ENCODE measurements at places on chromosomes 11 and 22.

- peak; percentile 69 for DNase-seq
These were observed 4.3 kb upstream of the GP1BB start for GRCh38 chr22:19719050-19719482.

DNA sequence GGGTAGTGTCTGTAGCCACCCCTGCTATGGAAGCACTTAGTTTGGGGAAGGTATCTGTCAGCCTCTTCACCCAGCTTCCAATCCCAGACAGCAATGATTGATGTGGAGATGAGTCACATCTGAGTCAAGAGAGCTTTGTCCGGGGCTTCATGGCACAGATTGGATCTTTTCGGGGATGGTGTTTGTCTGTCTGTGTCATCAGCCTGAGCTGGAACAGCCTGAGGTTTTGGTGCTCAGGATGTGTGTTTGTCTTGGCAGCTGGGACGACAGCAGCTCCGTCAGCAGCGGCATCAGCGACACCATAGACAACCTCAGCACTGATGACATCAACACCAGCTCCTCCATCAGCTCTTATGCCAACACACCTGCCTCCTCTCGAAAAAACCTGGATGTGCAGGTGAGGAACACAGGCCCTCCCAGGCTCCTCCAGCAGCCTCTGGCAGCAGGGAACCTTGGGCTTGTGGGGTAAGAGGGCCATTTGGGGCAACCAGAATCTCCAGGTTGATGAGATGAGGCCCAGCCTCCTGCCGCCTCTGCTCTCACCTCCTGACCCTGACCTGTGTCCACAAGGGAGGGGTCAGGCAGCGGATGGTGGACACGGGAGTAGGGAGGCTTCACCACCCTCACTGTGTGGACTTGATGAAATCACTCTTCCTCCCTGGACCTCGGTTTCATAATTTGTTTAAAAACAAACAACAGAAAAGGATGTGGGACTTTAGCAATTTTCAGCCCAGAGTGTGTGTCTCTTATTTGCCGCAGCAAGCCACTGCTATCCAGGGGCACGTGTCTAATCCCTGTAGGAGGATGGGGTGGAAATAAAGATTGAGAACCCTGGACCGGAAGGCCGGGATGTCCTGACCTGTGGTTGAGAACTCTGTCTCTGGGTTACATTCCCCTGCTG is 124.3 kb downstream of the DBX1 start:
- DNase-seq = no peak

DNA sequence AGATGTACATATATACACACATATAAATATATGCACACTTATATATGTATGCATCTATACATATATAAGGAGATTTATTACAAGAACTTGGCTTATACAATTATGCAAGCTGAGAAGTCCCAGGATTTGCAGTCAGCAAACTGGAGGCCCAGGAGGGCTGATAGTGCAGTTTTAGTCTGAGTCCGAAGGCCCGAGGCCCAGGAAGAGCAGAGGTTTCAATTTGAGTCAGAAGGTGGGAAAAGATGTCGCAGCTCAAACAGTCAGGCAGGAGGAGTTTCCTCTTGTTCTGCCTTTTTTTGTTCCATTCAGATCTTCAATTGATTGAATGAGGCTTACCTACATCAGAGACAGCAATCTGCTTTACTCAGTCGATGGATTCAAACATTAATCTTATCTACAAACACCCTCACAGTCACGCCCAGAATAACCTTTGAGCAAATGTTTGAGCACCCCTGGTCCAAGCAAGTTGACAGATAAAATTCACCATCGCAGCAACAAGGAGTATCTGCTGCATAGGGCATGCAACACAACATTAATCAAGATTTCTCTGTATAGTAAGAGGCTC is 4.0 kb upstream of the SGSM1 start:
- DNase-seq = no peak

DNA sequence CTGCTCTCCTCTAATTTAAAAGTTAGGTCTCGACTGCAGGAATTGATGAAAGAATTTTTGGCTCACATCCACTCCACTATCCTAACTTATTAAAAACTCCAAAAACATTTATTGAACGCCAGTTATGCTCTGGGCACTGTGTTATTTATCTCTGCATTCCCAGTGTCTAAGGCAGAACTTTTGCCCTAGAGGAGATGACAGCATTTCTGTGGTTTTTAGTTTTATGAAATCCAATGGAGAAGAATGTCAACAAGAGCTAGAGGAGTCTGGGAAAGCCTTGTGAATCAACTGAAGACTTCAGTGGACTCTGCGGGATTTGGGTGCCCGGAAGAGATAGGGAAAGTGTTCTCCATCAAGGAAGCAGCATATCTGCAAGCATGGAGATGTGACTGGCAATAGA is 217.0 kb upstream of the PGR start:
- no peak for DNase-seq

- DNase-seq = no peak
These were observed 18.7 kb upstream of the BDNF start for GRCh38 chr11:27718863-27719545.

DNA sequence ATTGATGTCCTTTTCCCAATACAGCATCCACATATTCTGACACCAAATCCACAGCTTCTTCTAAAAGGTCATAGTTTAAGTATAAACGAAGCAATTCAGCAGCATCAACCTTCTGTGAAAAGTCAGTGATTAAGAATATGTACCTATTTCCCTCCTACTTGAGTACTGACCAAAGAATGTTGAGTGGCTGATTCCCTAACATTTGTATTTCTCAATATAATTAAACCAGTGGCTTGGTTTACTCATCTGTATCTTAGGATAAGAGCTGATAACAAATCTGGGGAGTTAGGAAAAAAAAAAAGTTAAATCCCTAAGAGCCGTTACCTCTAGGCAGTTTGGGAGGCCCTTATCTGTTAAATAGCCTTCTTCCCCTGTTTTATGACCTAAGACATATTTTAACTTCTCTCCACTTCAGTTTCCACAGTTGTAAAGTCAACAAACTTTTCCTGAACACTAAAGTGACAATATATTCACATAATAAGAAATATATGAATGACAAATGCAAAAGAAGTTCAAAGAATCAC is 16.0 kb upstream of the FNBP4 start:
- no peak for DNase-seq

DNA sequence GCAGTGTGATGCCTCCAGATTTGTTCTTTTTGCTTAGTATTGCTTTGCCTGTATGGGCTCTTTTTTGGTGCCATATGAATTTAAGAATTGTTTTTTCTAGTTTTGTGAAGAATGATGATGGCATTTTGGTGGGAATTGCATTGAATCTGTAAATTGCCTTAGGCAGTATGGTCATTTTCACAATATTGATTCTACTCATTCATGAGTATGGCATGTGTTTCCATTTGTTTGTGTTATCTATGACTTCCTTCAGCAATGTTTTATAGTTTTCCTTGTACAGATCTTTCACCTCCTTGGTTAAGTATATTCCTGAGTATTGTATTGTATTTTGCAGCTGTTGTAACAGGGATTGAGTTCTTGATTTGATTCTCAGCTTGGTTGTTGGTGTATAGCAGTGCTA is 18.3 kb upstream of the ZBED5 start:
- no peak for DNase-seq

DNA sequence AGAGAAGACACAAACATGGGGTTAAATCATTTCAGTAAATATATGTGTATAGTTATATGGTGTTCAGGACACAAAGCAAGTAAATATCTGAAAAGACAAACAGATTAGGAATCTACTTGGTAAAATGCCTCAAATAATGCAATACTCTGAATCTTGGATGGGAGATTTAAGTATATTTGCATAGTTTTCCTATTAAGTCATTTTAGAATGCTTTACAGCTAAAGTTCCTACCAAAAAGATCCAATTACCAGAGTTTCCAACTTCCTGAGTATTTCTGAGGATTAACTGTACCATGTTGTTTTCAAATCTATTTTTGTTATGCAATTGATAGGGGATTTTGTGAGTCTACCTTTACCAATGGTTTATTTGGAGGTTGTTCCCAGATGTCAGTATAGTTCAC is 424.4 kb upstream of the CCDC179 start:
- no peak for DNase-seq

GRCh38 chr11:5065027-5065426 is 4.3 kb upstream of the OR52E1 start:
- DNase-seq = no peak

DNA sequence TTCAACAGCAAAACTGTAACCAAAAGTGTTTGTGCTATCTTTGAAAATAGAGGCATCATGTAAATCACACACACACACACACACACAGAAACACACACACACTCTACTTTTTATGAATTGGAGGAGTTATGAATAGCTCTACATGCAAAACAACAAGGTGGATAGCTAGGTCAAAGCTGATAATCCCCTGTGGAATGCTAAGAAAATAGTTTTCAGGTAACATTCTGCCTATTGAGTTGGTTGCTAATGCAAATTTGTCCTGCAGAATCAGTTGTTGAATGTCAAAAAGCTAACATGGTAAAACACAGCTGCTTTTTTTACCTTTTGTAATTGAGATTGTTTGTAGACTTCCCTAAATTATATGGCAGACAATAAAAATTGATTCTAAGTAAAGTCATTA is 1658.4 kb upstream of the RAG2 start:
- no peak for DNase-seq

GRCh38 chr11:126834149-126834548 is 166.4 kb downstream of the KIRREL3 start:
- no peak for DNase-seq

- no peak for DNase-seq
These were observed 378.1 kb downstream of the CADM1 start for GRCh38 chr11:115126092-115126491.

DNA sequence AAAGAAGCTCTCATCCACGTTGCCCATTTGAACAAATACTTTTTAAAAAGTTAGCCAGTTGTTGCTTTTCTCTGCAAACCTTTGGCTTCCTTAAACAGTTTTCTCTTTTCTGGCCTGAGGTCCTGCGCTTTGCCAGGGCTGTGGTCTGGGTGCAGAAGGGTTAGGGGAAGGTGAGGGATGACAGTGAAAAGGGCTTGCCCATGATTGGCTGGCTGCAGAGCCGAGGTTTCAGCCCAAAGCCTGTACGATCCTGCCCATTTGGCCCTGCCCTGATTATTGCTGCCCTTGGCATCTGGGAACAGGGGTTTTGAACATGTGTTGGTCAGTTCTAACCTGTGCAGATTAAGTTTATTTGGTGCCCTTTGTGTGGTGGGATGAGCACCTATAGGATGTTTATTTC is 1.5 kb downstream of the INCENP start:
- no peak for DNase-seq

DNA sequence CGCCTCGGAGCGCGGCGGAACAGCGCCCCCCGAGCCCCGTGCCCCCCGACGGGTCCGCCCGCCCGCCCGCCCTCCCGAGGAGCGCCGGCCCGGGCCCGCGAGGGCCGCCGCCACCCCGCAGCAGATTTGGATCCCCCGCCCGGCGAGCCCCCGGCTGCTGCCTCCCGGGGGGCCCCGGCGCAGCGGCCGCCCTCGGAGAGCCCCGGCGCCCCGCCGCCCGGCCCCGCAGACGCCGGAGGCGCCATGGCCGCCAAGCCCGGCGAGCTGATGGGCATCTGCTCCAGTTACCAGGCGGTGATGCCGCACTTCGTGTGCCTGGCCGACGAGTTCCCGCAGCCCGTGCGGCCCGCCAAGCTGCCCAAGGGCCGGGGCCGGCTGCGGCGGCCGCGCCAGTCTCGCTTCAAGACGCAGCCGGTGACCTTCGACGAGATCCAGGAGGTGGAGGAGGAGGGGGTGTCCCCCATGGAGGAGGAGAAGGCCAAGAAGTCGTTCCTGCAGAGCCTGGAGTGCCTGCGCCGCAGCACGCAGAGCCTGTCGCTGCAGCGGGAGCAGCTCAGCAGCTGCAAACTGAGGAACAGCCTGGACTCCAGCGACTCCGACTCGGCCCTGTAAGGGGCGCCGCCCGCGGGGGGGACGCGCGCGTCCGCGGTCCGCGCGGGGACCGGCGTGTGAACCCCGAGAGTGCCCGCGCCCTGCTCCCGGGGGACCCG is 380 bp downstream of the C11orf96 start:
- no peak for DNase-seq

DNA sequence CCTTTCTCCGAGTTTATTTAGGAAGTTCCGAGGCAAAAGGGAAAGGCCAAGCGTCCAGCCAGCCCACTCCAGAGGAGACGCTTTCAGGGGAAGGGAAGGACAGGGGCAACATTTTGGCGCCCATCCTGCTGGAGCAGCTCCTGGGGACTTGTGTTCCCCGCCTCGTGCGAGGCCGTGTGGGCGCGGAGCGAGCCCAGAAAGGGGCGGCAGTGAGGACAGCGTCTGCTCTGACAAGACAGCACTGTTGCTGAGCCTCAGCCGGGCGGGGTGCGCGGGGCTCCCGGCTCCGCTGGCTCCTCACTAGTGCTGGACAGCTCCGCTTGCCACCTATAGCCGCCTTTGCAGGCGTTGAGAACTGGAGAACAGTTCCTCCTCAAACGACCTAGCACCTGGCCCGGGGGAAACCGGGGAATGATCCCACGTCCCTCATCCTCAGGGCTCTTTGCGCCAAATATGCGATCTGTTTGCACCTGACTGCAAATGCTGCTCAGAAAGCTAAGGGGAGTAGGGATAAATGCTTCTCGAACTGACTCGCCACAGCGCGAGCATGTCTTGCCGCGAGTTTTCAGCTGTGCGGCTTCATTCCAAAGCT is 722 bp upstream of the GUCY1A2 start:
- no peak for DNase-seq

DNA sequence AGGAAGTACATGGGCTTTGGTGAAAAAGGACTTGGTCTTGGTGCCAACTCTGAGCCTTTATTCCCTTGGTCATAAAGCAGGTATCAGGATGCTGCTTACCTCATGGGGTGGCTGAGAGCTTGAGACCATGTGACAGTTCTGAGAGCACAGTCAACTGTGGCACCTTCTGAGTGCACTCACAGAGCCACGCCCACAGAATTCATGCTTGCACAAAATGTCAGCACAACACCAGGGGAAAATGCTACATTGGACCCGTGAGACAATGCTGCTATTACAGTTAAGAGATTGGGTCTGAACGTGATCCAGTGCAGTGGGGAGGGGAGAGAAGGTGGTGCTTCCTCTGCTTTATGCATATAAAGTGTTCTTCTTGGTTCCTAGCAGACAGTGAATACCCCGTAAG is 79.5 kb upstream of the SPON1 start:
- no peak for DNase-seq

- no peak for DNase-seq
These were observed 5.9 kb downstream of the VSIG10L2 start for GRCh38 chr11:125951731-125952130.

DNA sequence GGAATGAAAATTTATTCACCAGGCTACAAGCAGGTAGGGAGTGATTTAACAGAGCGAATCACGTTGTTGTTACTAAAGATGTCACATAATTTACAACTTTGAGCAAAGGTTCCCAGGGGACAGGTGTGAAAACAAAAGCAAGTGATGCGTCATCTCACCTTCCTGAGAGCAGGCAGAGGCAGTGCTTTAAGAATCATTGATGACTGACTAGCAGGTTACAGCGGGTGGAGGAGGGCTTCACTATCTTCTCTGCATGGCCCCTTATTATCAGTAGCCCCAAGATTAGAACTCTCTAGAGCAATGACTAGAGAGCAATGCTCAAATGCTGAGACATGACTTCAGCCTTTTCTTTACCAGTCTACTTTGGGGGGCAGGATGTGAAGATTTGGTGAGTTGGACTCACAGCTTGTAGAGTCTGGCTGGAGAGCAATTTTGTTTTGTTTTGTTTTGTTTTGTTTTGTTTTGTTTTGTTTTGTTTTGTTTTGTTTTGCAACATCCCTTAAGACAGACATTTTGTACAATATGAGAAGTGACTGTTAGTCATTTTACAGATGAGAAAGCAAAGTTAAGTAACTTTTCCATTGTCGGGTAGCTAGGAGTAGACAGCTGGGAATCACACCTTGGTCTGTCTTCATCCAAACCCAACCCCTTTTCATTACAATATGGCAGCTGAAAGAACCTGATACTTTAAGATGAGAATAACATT is 84.8 kb downstream of the SLC1A2 start:
- no peak for DNase-seq

GRCh38 chr11:64916040-64916774 is 802 bp downstream of the ATG2A start:
- DNase-seq = peak; percentile 13

- DNase-seq = no peak
These were observed 24.7 kb downstream of the TNRC6B start for GRCh38 chr22:40202225-40202944.
